ENCODE measurements at places on chromosomes 1 and 21. TPM values are rescaled to one million over a fixed set of nuclear protein-coding genes. Genes with fewer than 3 reads are reported as not detected.

Gene LCE2C
- total RNA-seq: not detected

Gene ARHGAP30
- total RNA-seq: 65.7 TPM

Gene A3GALT2
- total RNA-seq: not detected

Gene ZMYND12
- total RNA-seq: 1.4 TPM

Gene OR10Z1
- total RNA-seq: under 0.01 TPM

Gene GFI1
- 38.8 TPM for total RNA-seq

Gene OPRD1
- total RNA-seq: 0.05 TPM

Gene CHI3L2
- total RNA-seq: 291 TPM

Gene AMY1A
- 0.05 TPM for total RNA-seq

Gene SMCP
- not detected for total RNA-seq

Gene CROCC
- total RNA-seq: 9.4 TPM

Gene AADACL3
- 0.05 TPM for total RNA-seq

Gene ZNF683
- 0.57 TPM for total RNA-seq

Gene AMPD1
- total RNA-seq: 0.05 TPM

Gene AJAP1
- total RNA-seq: 0.09 TPM

Gene LENEP
- 0.09 TPM for total RNA-seq

Gene EPS8L3
- not detected for total RNA-seq

Gene COL8A2
- total RNA-seq: 11.5 TPM

Gene FMO4
- 2.5 TPM for total RNA-seq

Gene ATP6V1G3
- total RNA-seq: not detected

Gene GCSAML
- total RNA-seq: 0.42 TPM

Gene LDLRAD1
- not detected for total RNA-seq

Gene BRINP3
- total RNA-seq: 0.47 TPM

Gene SLC45A1
- total RNA-seq: 0.09 TPM

Gene CFHR2
- total RNA-seq: 0.09 TPM

Gene KPRP
- not detected for total RNA-seq

Gene LEMD1
- total RNA-seq: 0.24 TPM

Gene NPR1
- total RNA-seq: 2.5 TPM

Gene CDC42BPA
- total RNA-seq: 3.9 TPM

Gene AK5
- total RNA-seq: 0.71 TPM

Gene VSIG8
- total RNA-seq: 0.24 TPM

Gene COL6A2
- 55.2 TPM for total RNA-seq

Gene TNNT2
- total RNA-seq: 3.1 TPM

Gene TIMM17A
- 47.1 TPM for total RNA-seq

Gene SPATA45
- 0.33 TPM for total RNA-seq

Gene SV2A
- 1.8 TPM for total RNA-seq

Gene IL12RB2
- 4.6 TPM for total RNA-seq

Gene CHAF1B
- total RNA-seq: 6.1 TPM

Gene C1orf167
- 0.14 TPM for total RNA-seq

Gene KRTAP10-3
- not detected for total RNA-seq

Gene ANXA9
- 0.14 TPM for total RNA-seq

Gene GRIK1
- 0.05 TPM for total RNA-seq

Gene ESRRG
- total RNA-seq: 1.3 TPM

Gene ANGEL2
- total RNA-seq: 27.5 TPM

Gene HLX
- 2.4 TPM for total RNA-seq

Gene WDR64
- total RNA-seq: 0.14 TPM

Gene KLHDC7A
- 0.14 TPM for total RNA-seq

Gene LRRC47
- total RNA-seq: 20.6 TPM

Gene SPATA46
- total RNA-seq: not detected

Gene KLF17
- not detected for total RNA-seq

Measured in thymus (tissue), 14 donors.